Smooth muscle cell of the brain vasculature (primary cell): ENCODE measurements at places on chromosomes 13 and 19.

DNA sequence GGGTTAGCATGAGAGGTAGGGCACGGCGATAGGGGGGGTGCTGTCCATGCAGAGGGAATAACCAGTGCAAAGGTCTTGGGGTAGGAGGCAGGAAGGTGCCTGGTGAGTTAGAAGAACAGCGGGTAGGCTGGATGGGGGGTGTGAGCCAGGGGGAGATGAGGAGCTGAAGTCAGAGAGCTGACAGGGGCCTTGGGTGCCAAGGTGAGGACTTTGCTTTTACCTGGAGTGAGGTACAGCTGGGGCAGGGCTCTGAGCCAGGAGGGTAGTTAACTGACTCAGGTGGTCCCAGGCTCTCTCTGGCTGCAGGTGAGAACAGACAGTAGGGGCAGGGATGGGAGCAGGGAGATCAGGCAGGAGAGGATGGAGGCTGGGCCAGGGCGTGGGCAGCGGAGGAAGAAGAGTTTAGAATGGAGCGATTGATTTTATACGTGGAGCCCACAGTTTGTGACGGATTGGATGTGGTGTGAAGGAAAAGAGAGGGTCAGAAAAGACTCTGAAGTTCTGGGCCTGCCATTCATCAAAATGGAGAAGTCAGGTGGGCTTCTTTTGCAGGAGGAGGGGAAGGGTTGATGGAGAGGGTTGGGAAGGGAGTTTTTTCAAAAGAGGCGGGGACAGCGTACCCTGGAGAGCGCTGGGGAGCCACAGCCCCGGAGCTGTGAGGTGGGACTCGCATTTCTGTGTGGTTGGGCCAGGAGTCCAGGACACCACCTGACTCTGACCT is 1.2 kb upstream of the GRAMD1A start:
- DNase-seq = no peak

DNA sequence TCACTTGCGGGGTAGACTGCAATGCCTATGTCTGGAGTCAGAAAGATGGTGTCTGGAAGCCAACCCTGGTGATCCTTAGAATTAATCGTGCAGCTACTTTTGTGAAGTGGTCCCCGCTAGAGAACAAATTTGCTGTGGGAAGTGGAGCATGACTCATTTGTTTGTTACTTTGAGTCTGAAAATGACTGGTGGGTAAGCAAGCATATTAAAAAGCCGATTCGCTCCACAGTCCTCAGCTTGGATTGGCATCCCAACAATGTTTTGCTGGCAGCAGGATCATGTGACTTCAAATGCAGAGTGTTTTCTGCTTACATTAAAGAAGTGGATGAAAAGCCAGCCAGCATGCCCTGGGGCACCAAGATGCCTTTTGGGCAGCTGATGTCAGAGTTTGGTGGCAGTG is 9.5 kb upstream of the ERVV-1 start:
- no peak for DNase-seq

- DNase-seq = peak; percentile 92
These were observed 104.7 kb downstream of the RGCC start for GRCh38 chr13:41562083-41562482.

- no peak for DNase-seq
These were observed 77.7 kb downstream of the LRRC63 start for GRCh38 chr13:46289260-46289955.

DNA sequence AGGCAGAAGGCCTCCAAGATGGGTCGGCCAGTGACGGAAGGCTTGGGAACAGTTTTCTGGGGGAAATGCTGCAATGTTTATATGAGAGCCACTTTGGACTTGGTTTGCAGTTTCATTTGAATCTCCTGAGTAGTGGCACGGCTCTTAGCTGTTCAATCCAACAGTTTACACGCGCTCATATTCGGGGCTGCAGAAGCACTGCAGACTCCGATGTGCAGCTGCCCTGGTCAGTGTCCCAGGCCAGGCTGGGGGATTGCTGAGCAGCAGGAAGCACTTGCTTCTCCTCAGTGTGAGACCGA is 31.7 kb downstream of the CEBPG start:
- no peak for DNase-seq

GRCh38 chr13:26742691-26743358 is 17.8 kb downstream of the GPR12 start:
- DNase-seq = no peak

- no peak for DNase-seq
These were observed 15.8 kb downstream of the ADPRHL1 start for GRCh38 chr13:113437408-113438010.

DNA sequence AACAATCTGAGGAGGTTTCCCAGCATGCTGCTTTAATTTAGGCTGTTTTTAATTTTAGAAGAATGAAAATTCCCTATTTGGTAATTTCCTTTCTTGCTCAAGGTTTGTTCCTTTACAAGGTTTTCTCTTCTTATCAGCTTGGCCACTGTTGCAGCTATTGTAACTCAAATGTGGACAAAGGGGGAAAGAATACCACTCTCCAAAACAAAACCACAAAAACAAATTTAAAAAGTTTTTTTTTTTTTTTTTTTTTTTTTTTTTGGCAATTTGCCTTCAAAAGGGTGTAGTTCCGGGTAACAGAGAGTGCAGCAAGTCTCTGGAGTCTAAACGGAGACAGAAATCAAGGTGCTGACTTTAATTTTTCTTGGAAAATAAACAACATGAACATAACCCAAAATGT is 306.4 kb upstream of the ARGLU1 start:
- DNase-seq = no peak

- no peak for DNase-seq
These were observed 68.1 kb downstream of the RUBCNL start for GRCh38 chr13:46318986-46319385.

DNA sequence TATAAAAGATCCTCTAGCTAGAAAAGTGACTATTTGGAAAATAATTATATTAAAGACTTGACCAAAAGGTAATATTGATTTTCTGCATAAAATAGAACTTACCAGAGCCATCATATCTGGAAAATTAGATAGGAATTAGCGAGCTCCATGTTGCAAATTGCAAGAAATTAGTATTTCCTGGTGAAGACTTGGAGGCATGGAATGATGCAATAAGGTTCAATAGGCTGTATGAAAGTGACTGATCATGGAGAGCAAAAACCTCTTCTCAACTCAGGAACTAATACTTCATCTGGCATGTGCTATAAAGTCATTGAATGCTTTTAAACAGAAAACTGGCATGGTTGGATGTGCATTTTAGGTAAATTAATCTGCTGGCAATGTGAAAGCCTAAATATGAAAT is 66.3 kb upstream of the UFM1 start:
- DNase-seq = no peak

DNA sequence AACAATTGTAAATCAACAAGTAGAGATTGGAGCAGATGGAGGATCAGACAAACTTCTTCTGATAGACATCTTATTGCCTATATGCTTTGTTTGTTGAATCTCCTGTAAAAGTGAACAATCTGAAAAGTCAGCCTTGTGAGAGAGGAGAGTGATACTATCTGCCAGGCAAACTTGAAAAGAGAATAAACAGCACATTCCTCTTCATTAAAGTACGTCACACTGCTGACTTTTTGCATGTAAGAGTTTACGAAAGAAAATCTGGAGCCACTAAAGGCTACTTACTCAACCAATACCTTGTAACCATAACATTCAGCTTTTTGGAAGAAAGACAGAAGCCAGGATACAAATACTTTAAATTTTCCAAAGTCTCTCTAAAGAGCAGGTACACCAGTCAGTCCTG is 42.5 kb downstream of the EDNRB start:
- DNase-seq = no peak

GRCh38 chr19:9799162-9799561 is 19.7 kb downstream of the FBXL12 start:
- DNase-seq = no peak

- DNase-seq = no peak
These were observed 5.0 kb downstream of the RNF113B start for GRCh38 chr13:98171900-98172589.

DNA sequence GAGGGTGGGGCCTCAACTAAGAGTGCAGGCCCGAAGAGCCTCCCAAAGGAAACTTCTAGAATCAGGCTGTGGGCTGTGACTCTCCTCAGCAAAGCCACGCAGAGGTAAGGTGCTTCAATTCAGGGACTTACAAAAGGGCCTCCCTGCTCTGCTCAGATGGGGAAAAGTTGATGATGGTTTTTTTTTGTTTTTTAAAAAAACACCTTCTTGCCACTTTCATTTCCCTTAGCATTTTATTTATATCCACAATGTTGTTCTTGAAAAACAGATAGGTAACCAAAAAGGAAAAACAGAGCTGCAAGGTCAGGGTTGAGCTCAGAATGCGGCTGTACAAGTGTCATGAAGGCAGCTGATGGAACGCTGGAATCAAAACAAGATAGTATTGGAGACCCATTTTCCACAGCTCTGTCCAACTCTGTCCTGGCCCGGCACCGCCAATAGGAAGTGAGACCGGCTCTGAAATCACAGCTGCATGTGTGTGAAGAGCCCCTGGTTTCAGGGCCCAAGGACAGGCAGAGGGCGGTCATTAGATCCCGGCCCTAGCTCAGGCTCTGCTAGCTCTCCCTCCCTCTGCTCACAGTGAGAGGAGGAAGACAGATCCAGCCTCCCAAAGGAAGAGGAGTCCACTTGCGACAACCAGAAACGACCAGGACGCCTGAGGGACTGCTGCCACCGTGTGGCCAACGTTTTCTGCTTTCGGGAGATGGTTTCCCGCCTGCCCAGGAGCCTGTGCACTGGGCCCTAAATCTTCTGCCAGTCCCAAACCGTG is 58.3 kb downstream of the KLF2 start:
- peak; percentile 77 for DNase-seq

GRCh38 chr13:113959198-113959597 is 14.7 kb downstream of the C13orf46 start:
- DNase-seq = no peak

GRCh38 chr19:34471906-34472700 is 9.5 kb upstream of the WTIP start:
- DNase-seq = no peak

- no peak for DNase-seq
These were observed 39.7 kb upstream of the RNF113B start for GRCh38 chr13:98216711-98217285.

- no peak for DNase-seq
These were observed 4.8 kb upstream of the LGALS7B start for GRCh38 chr19:38784224-38784623.

DNA sequence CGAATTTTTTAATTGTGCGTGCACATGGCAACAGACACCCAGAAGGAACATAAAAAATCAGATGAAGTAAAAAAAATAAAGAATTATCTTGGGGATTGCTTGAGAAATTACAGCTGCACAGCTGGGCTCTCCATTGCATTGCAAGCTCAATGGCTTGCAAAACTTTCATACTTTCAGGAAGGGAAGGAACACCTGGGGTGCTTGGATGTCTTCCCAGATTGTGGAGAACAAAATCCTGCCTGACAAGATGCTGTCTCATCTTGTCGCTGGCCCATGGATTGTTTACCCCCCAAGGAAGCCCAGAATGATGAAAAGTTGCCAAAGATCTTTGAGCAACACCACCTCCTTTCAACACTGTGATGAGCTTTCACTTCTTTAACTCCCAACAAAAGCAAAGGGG is 11.0 kb upstream of the CASP14 start:
- peak; percentile 75 for DNase-seq

DNA sequence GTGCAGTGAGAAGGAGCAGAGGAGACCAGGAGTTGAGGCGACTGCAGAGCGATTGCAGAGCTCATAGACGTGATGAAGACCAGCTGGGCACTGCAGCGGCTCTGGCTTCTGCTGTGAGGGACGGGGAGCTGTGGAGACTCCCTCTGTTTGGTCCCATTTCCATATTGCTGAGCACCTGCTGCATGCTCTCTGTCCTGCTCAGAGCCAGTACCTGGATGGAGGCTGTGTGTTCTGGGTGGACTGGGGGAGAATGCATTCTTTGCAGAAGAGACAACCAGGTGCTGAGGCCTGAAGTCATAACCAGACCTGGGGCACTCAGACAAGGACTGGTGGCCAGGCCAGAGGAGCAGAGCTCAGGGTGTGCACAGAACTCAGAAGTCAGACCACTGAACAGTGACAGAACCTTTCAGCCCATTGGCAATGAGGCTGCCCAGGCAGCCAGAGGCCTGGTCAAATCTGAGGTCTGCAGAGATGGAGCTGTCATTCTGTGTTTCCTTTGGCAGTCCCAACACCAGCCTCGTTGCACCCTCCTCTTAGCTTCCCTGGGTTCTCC is 1.3 kb upstream of the A1BG start:
- DNase-seq = no peak

- no peak for DNase-seq
These were observed 41.7 kb downstream of the PCDH17 start for GRCh38 chr13:57673197-57673596.

- DNase-seq = no peak
These were observed 136.7 kb upstream of the TMTC4 start for GRCh38 chr13:100811024-100811865.

GRCh38 chr13:88627071-88627470 is 955.9 kb downstream of the SLITRK5 start:
- DNase-seq = no peak

GRCh38 chr13:46543287-46543686 is 9.7 kb upstream of the LRCH1 start:
- DNase-seq = no peak

- DNase-seq = no peak
These were observed 412.2 kb upstream of the TSHZ3 start for GRCh38 chr19:31761281-31761913.

DNA sequence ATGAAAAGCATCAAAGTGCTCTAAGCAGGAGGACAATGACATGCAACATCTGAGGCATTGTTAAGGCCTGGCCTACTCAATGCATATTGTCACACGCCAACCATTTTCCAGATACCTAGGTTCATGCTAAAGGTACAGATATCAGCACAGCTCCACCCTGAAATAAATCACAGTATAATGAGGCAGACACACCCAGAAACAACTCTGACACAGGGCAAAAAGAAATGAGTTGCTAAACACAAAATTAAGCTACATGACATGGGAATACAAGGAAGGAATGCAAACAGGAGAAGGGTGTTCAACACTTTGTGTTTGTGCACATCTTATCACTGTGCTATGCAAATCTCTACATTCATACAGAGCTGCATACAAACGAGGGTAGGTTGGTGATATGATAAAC is 86.5 kb downstream of the EPSTI1 start:
- DNase-seq = no peak

DNA sequence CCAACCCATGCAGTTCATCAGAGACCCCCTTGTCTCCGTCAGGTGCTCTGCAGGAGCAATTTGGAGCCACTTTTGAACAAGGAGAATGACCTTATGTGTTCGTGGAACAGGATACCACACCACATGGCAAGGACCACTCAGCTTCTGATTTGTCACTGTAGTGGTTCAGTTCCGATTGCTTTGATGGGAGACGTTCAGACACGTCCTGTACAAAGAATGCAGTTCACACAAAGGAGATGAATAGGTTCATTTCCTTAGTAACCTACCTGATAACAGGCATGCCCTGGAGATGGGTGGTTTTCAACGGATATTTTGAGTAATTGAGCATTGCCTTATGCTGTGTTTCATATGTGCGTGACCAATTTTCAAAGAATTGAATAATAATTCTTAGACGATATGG is 17.2 kb downstream of the FGF9 start:
- no peak for DNase-seq

DNA sequence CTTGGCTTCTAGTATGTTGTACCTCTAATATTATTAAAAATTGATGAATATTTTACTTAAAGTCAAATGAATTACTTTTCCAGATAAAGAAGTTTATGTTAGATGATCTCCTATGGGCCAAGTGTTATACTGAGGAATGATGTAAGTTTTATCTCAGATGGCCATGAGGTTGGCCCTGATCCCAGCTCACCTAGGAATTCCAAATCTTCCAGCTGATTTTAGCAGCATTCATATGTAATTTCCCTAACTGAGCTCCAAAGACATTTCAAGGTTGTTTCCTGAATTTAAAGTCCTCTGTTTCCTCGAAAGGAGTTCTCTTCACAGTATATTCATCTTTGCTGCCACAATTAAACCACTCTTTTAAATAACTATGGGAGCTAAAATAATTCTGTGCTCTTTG is 1670.4 kb upstream of the SPRY2 start:
- no peak for DNase-seq
